ENCODE measurements at places on chromosomes 5 and 9. TPM values are rescaled to one million over a fixed set of nuclear protein-coding genes. Genes with fewer than 3 reads are reported as not detected.

DNA sequence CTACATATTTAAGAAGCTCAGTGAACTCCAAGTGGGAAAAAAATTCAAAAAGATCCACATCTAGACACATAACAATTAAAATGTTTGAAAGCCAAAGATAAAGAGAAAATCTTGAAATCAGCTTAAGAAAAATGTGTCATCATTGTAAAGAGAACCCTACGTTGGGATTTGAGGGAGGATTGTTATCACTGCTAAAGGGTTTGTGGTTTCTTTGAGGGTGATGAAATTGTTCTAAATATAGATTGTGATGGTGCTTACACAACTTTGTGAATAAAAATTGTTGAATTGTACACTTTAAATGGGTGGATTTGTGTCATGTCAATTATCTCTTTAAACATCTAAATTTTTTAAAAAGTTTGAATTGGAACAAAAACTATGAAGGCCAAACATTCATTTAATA is 92.2 kb upstream of the ADAMTS19 start:
- no peak overlapping the region for H3K27ac ChIP-seq
- no peaks in the 10 kb centered on the region for H3K4me1 ChIP-seq
- DNase-seq, result no peak
- no peaks in the 10 kb centered on the region for H3K36me3 ChIP-seq
- H3K27me3 ChIP-seq, result no peaks in the 10 kb centered on the region

- no peaks in the 10 kb centered on the region for H3K36me3 ChIP-seq
- H3K4me3 ChIP-seq, result no peak overlapping the region
- peak overlapping the region; percentile 48 for H3K27ac ChIP-seq
- peaks cover 29% of the 10 kb centered on the region for H3K4me1 ChIP-seq
- DNase-seq, result no peak
These were observed 429.2 kb downstream of the DMAC1 start for GRCh38 chr9:7370381-7370780.

DNA sequence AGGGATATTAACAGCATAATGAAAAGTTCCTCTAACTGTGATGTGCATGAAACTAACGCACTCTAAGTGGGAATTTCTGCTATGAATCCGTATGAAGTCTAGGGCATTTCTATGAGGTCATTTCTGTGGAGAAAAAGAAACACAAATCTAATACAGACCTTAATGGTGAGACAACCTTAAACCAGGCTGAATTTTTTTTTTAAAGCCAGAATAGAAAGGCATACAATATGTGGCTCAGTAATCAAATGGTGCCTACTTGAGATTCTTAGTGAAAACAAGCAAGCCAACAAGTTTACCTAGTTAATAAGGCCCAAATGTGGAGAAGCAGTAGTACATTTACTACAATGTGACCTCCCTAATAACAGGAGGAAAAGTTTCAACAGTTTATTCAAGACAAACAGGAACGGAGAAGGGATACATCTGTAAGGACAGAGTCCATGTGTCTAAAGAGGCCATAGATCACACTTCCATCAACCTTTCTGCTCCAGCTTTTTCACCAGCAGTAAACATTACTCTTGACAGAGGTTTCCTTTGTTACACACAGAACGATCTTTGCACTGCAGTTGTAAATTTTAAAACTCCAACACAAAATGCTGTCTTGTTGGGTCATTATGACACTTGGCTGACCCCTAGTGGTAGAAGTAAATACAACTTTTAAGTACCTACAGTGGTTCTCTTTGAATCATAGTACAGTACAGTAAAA is 26.2 kb downstream of the CARNMT1 start:
- DNase-seq, result no peak
- H3K36me3 ChIP-seq, result peaks cover 15% of the 10 kb centered on the region
- no peak overlapping the region for H3K27ac ChIP-seq
- peaks cover 4% of the 10 kb centered on the region for H3K4me1 ChIP-seq
- no peaks in the 10 kb centered on the region for H3K27me3 ChIP-seq
- no peak overlapping the region for H3K4me3 ChIP-seq

GRCh38 chr9:133360400-133361393 is 4.3 kb downstream of the SURF2 start:
- no peak overlapping the region for H3K27ac ChIP-seq
- no peak overlapping the region for H3K4me3 ChIP-seq
- peaks cover 65% of the 10 kb centered on the region for H3K36me3 ChIP-seq
- no peaks in the 10 kb centered on the region for H3K27me3 ChIP-seq
- H3K4me1 ChIP-seq, result peaks cover 11% of the 10 kb centered on the region

- peaks cover 2% of the 10 kb centered on the region for H3K36me3 ChIP-seq
- H3K27ac ChIP-seq, result no peak overlapping the region
- no peak overlapping the region for H3K4me3 ChIP-seq
- no peak for DNase-seq
These were observed 18.8 kb downstream of the NMRK1 start for GRCh38 chr9:75069171-75069570.

DNA sequence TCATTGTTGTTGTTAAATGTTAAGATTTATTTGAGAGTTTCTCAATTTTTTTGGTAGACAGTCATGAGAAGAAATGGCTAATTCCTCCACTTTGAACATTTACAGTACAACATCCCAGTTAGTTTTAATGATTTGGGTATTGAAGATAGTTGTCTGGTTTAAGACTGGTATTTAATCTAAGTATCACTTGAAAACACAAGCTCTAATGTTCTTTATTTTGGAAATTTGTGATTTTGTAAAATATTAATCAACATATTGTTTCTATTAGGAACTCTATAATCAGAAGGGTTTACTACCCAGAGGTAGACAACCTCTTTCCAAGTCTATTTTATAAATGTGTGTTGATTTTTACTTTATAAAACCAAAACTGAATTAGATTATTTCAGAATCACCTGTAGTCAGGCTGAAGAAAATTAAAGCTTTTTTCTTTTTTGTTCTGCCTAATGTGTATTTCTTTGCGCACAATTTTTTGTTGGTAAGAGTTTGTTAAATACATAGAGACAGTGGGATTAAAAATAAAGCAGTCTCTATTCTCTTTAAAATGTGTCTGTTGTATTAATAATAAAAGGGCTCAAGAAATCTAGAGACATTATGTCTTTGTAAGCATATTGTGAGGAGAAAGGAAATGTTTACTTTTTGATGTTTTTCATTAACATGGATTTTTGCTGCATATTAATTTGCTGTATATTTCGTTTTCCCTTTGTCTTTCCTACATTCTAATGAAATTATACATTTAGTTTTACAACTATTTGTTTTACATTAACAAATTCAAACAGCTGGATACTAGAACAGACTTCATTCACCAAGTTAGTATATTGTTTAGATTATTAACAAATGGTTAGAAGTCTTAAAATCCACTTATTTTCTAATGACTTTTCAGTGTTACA is 3.9 kb upstream of the PURA start:
- no peaks in the 10 kb centered on the region for H3K36me3 ChIP-seq
- peaks cover 49% of the 10 kb centered on the region for H3K4me1 ChIP-seq
- DNase-seq, result no peak
- peak overlapping the region; percentile 84 for H3K4me3 ChIP-seq

- no peaks in the 10 kb centered on the region for H3K27me3 ChIP-seq
- H3K4me1 ChIP-seq, result peaks cover 6% of the 10 kb centered on the region
- H3K4me3 ChIP-seq, result no peak overlapping the region
- DNase-seq, result no peak
These were observed 200.1 kb downstream of the EPB41L4A start for GRCh38 chr5:112219000-112219399.

The GHR gene
- total RNA-seq, result 36.4 TPM

The PPP3R2 gene
- total RNA-seq, result not detected
